ENCODE measurements at places on chromosomes 12 and 14. TPM values are rescaled to one million over a fixed set of nuclear protein-coding genes. Genes with fewer than 3 reads are reported as not detected.

DNA sequence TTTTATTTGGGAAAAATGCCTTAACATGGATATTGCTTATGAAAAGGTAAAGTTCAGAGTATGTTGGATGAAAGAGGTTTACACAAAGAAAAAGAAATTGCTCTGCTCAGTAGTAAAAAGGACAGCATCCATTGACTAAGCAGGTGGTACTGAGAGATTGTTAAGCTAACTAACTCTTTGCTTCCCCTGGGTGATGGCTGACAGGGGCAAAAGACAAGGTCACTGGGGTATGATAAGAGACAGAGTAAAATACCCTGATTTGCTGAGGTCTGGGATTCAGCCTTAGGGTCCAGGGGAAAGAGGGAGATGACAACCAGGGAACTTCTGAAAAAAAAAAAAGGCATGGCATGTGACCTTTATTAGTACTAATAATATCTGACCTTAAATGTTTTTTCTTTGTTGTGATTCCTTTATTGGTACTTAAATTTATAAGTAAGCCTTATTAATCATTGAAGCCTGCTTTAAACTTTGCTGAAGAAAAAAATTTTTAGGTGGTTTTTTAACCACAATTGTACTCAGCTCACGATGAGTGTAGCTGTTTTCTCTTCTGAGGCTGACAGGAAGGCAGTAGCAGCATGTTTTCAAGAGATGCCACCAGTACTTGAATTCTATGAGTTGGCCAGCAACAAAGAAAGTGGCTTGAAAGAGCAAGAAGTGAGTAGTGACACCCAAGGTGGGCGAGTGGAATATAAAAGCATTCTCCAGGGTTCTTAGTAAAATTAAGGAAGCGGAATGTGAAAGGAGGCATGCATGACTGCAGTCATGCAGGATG lies 43.7 kb upstream of the KITLG start:
- no peaks in the 10 kb centered on the region for H3K36me3 ChIP-seq
- H3K4me1 ChIP-seq, result no peaks in the 10 kb centered on the region
- DNase-seq, result no peak

DNA sequence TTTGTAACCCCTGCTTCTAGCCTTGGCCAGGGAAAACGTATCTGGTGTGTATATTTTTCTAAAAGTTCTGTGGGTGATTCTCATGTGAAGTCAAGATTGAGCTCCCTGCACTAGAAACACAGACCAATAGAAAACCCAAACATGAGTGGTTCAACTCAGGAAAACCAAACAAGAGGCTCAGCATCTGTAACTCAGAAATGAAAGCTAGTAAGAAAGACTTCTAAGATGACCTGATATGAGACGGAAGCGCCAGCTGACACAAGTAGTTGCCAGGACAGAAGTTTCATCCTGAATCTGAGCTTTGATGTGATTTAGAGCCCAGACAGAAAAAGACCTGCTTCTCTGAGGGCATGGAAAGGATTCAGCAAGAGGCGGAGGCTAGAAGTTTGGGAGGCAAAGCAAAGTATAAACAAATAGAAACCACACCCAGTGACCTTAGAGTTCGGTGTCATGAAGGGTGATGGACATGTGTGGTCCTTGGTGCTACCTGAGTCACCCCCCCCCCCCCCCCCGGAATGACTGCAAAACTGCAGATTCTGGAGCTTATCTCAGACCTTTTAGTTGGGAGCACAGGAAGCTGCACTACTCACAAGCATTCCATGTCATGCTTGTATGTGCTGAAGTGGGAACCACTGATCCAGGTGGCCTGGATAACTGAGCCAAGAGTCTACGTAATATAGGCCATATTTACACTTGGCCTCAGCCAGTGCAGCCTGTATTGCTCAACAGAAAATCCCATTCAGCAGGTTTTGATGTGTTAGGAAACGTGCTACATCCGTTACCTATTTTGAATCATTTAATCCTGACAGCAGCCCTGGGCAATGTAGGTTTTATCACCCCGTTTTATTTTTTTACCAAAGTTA lies 191.3 kb downstream of the ANO6 start:
- H3K27ac ChIP-seq, result no peak overlapping the region
- peak; percentile 50 for DNase-seq
- H3K4me3 ChIP-seq, result no peak overlapping the region

GRCh38 chr14:67186789-67187584 lies 2.3 kb upstream of the GARIN2 start:
- no peak overlapping the region for H3K4me3 ChIP-seq
- H3K4me1 ChIP-seq, result peaks cover 3% of the 10 kb centered on the region
- no peak overlapping the region for H3K27ac ChIP-seq
- H3K27me3 ChIP-seq, result no peaks in the 10 kb centered on the region
- DNase-seq, result peak; percentile 19
- H3K36me3 ChIP-seq, result no peaks in the 10 kb centered on the region

DAO gene
- total RNA-seq, result not detected

DNA sequence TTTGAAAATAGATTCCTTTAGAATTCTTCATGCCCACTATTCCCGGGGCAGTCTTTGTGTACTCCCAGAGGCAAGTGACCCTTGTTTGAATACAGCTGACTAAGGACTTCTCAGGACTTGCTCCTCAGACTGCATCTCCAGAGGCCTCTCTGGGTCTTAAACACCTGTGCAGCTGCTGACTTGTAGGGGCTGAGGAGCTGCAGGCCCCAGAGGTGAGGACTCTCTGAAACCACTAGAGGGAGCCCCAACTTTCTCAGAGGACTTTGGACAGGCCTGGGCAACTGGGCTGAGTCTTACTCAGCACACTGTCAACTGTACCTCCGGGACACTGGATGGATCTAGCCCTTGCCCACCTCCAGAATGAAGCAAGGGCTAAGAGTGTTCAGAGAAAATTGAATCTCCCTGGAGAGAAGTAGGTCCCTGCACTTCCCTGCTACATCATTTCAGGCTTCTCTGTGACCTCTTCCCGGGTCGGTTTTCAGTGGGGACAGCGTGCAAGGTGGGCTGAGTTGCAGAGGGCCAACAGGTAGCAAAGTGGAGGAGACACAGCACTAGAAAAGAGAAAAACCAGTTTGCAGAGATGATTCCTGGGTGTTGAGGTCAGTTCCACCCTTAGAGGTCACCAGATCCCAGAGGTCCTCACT lies 164.6 kb downstream of the TMEM117 start:
- no peaks in the 10 kb centered on the region for H3K27me3 ChIP-seq
- H3K4me3 ChIP-seq, result no peak overlapping the region
- no peaks in the 10 kb centered on the region for H3K4me1 ChIP-seq
- no peak for DNase-seq
- no peak overlapping the region for H3K27ac ChIP-seq

GRCh38 chr12:80715713-80716249 lies 931 bp upstream of the MYF5 start:
- no peak overlapping the region for H3K4me3 ChIP-seq
- no peaks in the 10 kb centered on the region for H3K27me3 ChIP-seq
- H3K27ac ChIP-seq, result no peak overlapping the region
- DNase-seq, result no peak
- H3K4me1 ChIP-seq, result no peaks in the 10 kb centered on the region
- H3K36me3 ChIP-seq, result no peaks in the 10 kb centered on the region
